Epithelial cell of umbilical artery (primary cell): ENCODE measurements at places on chromosomes 3 and 15. TPM values are rescaled to one million over a fixed set of nuclear protein-coding genes. Genes with fewer than 3 reads are reported as not detected.

MEIS2 gene
- total RNA-seq, result 17.9 and 40.0 TPM in 2 replicates

RPL22L1 gene
- 309 and 487 TPM in 2 replicates for total RNA-seq

STRIT1 gene
- not detected in 2 replicates for total RNA-seq

SERPINI1 gene
- 0.32 and 1.2 TPM in 2 replicates for total RNA-seq

TGM4 gene
- 0.15 TPM in 1 of 2 replicates, not detected in the other for total RNA-seq

TRPM1 gene
- under 0.01 TPM in 1 of 2 replicates, not detected in the other for total RNA-seq

WDR49 gene
- total RNA-seq, result 0.15 and 0.32 TPM in 2 replicates

CPEB1 gene
- 0.91 TPM in 1 of 2 replicates, not detected in the other for total RNA-seq

ANKRD63 gene
- not detected in 2 replicates for total RNA-seq

CEP97 gene
- 10.4 and 17.8 TPM in 2 replicates for total RNA-seq

DAZL gene
- not detected in 2 replicates for total RNA-seq

SLC22A14 gene
- total RNA-seq, result not detected in 2 replicates

SLC2A2 gene
- total RNA-seq, result not detected in 2 replicates

PFKFB4 gene
- 2.9 and 3.0 TPM in 2 replicates for total RNA-seq

DRD3 gene
- total RNA-seq, result not detected in 2 replicates

ADAMTS17 gene
- total RNA-seq, result 0.15 TPM in 1 of 2 replicates, not detected in the other

TRNT1 gene
- 25.0 and 29.2 TPM in 2 replicates for total RNA-seq

GPR171 gene
- not detected in 2 replicates for total RNA-seq

CPLX3 gene
- total RNA-seq, result not detected in 2 replicates

FOXB1 gene
- total RNA-seq, result not detected in 2 replicates

BCHE gene
- 12.0 and 36.5 TPM in 2 replicates for total RNA-seq

KNG1 gene
- total RNA-seq, result not detected in 2 replicates

CEP19 gene
- 1.9 and 4.3 TPM in 2 replicates for total RNA-seq

CLEC3B gene
- 0.32 and 0.61 TPM in 2 replicates for total RNA-seq

KCNMB3 gene
- total RNA-seq, result 0.65 and 1.1 TPM in 2 replicates

DUOXA2 gene
- not detected in 2 replicates for total RNA-seq

BFSP2 gene
- not detected in 2 replicates for total RNA-seq

SPTBN5 gene
- total RNA-seq, result 2.9 and 7.0 TPM in 2 replicates

PLIN1 gene
- under 0.01 and 0.15 TPM in 2 replicates for total RNA-seq

ALDH1A2 gene
- under 0.01 and 0.61 TPM in 2 replicates for total RNA-seq

NEK4 gene
- total RNA-seq, result 13.3 and 22.6 TPM in 2 replicates

CLSTN2 gene
- not detected in 2 replicates for total RNA-seq

GBE1 gene
- total RNA-seq, result 137 and 141 TPM in 2 replicates

TEX55 gene
- total RNA-seq, result not detected in 2 replicates

ZPLD1 gene
- not detected in 2 replicates for total RNA-seq

IL17RB gene
- total RNA-seq, result not detected in 2 replicates

THRB gene
- total RNA-seq, result under 0.01 TPM in 1 of 2 replicates, not detected in the other

VGLL3 gene
- 3.2 and 5.6 TPM in 2 replicates for total RNA-seq

CAMKV gene
- total RNA-seq, result not detected in 2 replicates

ZNF619 gene
- total RNA-seq, result 5.2 and 10.2 TPM in 2 replicates

GRK7 gene
- not detected in 2 replicates for total RNA-seq

GOLGA6L7 gene
- not detected in 2 replicates for total RNA-seq

LRRC31 gene
- total RNA-seq, result not detected in 2 replicates

FBN1 gene
- 57.8 and 82.2 TPM in 2 replicates for total RNA-seq

MESP2 gene
- total RNA-seq, result under 0.01 and 0.15 TPM in 2 replicates

RFC4 gene
- total RNA-seq, result 42.6 and 49.2 TPM in 2 replicates

PLOD2 gene
- total RNA-seq, result 428 and 480 TPM in 2 replicates

GOLGA8M gene
- 1.9 TPM in 1 of 2 replicates, not detected in the other for total RNA-seq

ARPIN gene
- 9.1 and 11.7 TPM in 2 replicates for total RNA-seq

TMEM266 gene
- under 0.01 TPM in 1 of 2 replicates, not detected in the other for total RNA-seq

MKRN2 gene
- 36.9 and 47.1 TPM in 2 replicates for total RNA-seq

GOLGA6L24 gene
- not detected in 2 replicates for total RNA-seq

ARGFX gene
- total RNA-seq, result not detected in 2 replicates

FAN1 gene
- total RNA-seq, result 15.6 and 21.9 TPM in 2 replicates

ADAMTS7 gene
- 4.6 and 8.8 TPM in 2 replicates for total RNA-seq
